Right renal pelvis (tissue), 4 donors: ENCODE measurements at places on chromosomes 2 and 18. TPM values are rescaled to one million over a fixed set of nuclear protein-coding genes. Genes with fewer than 3 reads are reported as not detected.

DNA sequence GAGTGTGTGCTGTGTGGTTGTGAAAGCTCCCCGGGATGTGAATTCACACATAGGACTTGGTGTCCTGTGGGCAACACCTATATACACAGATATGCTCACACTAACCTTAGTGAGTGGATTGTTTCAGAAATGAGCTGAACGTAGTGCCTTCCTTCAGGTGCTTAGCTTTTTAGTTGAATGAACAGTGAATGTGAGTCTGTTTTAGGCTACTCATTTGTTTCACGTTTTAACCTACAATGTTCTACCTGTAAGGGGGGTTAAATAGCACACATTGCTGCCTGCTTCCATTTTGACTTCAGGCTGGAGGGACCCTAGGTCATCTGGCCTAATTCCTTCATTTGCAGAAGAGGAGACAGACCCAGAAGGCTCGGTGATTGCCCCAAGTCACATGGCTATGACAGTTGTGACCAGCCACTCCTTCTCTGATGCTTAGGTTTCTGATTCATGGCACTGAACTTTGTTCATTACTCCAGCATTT, 1.0 kb downstream of the PLEK start:
- no peak for DNase-seq

The SERPINB10 gene
- 0.08 TPM for polyA plus RNA-seq

DNA sequence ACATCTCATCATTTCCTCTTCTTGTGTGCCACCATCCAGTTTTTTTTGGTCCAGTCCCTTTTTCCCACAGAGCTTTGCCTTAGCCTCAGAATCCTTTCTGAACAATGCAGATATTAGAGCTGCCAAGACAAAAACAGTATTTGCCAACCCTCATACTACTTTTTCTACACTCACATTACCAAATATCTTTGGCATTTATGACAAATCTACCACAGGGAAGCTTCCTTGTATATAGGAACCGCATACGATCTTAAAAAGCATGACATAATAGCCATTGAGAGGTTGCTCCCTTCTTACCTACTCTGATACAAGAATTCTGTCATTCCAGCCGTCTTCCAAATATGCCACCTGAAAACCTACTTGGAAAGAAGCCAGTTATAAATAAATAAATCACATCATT, 9.4 kb downstream of the ZNF24 start:
- DNase-seq = no peak

The PLEKHH2 gene
- polyA plus RNA-seq = 28.6 TPM

DNA sequence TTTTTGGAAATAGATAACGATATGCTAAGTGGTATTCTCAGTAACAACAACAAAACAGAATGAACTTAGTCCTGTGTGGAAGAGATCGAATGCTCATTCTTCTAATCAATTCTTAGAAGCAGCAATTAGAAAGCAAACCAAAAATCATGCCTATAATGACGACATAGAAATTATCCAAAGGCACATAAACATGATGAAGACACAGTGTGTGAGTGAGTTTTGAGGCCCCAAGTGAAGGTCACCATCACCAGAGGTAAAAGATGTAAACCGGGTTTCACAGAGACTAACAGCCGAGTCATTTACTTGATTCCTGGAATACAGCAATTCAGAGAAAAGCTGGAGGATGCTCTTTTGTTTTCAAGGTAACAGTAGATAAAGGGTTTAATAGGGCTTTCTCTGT, 509.2 kb downstream of the TDRD15 start:
- no peak for DNase-seq

The PROKR1 gene
- 0.22 TPM for polyA plus RNA-seq

DNA sequence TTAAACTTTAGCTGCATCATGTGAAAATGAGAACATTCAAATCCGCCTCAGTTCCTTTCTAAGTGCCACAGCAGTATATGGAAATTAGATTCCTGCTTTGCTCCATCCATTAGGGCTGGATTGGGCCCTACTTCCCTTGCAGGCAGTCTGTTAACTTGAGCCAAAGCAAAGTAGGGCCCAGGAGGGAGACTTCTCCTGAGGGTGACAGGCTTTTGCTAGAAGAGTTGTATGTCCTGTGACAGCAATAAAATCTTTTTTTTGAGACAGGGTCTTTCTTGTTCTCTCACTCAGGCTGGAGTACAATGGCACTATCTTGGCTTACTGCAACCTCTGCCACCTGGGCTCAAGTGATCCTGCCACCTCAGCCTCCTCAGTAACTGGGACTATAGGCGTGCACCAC, 28.1 kb downstream of the VIL1 start:
- no peak for DNase-seq

DNA sequence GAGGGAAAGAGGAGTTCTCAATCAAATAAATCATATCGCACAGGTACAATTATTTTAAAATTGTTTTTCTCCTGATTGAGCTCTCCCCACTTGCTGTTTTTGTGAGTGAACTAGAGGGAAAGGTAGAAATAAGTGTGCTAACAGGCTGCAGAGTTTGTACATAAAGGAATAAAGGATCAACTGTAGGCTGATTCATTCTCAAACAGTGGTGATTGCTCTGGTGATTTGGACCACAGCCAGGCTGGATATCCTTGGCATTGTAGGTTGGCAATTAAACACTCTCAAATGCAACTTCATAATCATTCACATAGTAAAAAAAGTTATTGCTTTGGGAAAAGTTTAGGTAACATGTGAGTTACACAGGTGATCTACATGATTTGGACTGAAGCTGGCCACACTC, 29.8 kb downstream of the LRP1B start:
- DNase-seq = no peak

The COL4A3 gene
- polyA plus RNA-seq = 57.5 TPM

The CD8B gene
- 0.77 TPM for polyA plus RNA-seq

- DNase-seq = no peak
Observed at GRCh38 chr18:23133860-23134779, 1.2 kb upstream of the CABLES1 start.

GRCh38 chr2:65300134-65300760, 72.6 kb downstream of the ACTR2 start:
- DNase-seq = no peak

The MBP gene
- polyA plus RNA-seq = 25.1 TPM

GRCh38 chr18:45328811-45329210, 286.5 kb upstream of the SLC14A2 start:
- DNase-seq = no peak

GRCh38 chr2:46657042-46657504, 177.7 kb downstream of the TMEM247 start:
- DNase-seq = no peak

- no peak for DNase-seq
Observed at GRCh38 chr2:237129625-237130263, 44.1 kb downstream of the COPS8 start.

The PTH2R gene
- polyA plus RNA-seq = 31.1 TPM

The TFPI gene
- 47.4 TPM for polyA plus RNA-seq

DNA sequence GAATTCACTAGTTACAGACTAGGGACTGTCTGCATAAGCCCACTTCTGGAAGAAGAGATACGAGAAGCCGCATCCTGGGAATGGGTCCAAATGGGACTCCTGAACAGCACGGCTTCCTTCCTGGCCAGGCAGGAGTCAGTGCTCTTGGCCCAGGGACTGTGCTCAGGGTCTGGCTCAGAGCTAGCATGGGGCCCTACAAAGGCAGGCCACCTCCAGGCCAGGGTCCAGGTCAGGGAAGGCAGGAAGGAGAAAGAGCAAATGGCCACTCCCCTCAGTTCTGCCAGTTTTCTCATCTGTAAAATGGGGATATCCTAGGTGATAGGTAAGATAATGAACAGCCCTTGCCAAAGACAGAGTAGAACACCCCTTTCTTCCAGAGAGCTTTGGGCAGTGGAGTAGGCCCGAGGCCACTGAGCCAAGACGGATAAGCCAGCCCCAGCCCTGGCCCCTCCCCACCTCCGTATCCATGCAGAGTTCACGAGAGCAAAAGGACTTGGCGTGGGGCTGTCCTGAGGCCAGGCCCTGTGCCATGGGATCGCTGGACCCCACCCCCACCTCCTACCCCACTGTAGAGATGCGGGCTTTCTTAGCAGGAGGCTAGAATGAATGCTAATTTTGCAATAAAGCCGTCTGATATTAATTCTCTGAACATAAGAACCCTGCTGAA, 190.1 kb downstream of the MGAT5 start:
- DNase-seq = no peak

DNA sequence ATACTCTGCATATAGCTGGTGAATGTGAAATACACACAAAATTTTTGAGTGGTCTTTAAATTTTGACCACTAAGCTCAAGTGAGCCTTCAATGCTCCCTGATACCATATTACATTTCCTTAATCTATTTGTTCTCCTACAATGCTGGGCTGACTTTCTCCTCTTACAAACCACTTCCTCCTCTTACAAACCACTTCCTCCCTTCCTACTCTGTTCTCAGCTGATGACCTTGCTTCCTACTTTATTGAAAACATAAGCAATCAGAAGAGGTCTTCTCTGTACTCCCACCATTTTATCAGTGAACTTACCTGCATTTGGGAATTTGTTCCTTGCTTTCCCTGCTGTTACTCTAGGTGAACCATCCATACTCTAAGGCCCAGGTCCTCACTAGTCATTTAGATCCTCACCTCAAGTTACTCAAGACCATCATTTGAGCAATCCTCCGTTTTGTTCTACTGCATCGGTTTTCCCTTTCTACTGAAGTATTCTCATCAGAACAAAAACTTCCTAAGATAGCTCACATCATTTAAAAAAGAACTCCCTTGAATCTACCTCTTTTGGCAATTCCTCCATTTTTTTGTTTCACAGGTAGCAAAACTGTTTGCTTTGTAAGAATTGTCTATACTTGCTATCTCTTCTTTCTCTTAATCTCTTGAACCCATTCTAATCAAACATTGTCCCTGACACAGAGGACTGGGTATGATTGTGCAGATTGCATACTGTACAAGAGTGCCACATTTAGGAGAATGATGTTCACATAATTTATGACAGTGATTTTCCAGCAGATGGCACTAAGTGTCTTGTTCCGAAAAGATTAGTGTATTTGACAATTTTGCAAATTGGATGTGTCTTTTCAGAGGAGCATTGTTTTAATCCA, 96.5 kb downstream of the EPB41L5 start:
- DNase-seq = no peak

DNA sequence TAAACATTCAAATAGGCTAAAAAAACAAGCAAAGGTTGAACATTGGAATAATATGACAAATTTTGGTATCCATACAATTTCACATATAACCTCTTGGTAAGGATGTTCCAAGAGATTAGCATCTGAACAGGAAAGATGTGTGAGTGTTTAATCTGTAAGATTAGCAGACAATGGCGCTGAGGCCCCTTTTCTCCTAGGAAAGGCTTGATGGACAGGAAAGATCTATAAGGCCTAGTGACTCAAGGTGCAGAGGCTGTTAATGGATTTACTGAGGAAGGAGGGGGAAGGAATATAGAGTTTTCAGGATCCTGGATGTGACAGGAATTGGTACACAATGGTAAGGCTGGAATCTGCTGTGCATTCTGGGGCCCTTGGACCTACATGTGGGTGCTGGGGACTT, 48.1 kb upstream of the SMAD2 start:
- no peak for DNase-seq

The IL37 gene
- not detected for polyA plus RNA-seq

The IL36G gene
- not detected for polyA plus RNA-seq

DNA sequence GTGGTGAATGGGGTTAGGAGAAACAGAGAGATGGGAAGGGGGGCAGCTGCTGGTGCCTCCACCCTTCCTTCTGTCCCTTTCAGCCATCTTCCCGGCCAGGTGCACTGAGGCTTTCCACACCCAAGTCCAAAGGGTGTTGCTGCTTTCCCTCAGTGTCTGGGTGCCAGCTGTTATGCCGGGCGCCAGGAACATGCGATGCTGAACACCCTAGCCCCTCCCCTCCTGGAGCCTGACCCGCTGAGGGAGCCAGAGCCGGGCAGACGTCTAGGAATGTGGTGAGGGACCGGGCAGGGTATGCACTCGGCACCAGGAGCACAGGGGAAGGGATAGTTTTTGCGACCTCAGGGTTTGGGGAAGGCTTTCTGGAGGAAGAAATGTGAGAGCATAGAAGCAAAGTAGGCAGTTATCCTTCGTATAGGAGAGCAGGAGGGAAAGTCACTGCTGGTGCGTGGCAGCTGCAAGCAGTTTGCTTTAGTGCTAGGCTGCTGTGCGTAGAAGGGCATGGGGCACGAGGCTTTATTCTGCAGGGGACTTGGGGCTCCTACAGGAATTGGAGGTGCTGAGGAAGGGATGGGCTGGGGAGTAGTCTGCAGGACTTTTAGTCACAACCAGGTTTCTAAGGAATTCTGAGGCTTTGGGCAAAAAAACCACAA, 147.7 kb downstream of the TSN start:
- DNase-seq = no peak

DNA sequence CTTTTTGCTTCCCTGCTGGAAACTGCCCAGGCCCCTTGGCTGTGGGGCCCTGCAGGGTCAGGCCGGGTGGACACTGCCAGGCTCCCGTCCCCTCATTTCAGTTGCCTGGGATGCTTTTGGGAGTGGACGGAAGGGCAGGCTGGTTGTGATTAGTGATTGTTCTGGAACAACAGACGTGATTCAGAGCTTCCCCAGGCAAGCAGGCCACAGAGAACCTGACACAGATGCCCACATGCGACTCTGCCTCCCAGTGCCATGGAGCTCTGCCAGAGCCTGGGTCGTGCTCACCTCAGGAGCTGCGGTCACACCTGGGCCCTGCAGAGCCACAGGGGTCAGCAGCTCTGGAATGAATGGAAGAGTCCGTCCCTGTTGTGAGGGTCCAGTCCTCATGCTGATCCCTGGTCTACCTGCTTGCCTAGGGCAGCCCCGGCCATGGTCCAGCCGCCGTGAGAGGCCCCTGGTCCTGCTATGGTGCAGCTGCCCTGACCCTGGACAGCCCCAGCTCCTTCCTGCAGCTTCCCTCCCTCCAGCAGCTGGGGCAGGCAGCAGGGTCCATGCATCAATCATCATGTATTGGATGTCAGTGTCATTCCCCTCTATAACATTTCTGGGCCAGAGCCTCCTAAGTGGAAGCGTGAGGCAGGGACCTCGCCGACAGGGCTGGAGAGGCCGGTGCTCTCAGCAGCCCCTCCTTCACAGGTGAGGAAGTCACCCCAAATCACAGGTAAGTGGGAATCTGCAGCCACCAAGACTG, 518.6 kb upstream of the MYT1L start:
- DNase-seq = no peak

- no peak for DNase-seq
Observed at GRCh38 chr2:78420132-78420531, 605.4 kb upstream of the REG3G start.

DNA sequence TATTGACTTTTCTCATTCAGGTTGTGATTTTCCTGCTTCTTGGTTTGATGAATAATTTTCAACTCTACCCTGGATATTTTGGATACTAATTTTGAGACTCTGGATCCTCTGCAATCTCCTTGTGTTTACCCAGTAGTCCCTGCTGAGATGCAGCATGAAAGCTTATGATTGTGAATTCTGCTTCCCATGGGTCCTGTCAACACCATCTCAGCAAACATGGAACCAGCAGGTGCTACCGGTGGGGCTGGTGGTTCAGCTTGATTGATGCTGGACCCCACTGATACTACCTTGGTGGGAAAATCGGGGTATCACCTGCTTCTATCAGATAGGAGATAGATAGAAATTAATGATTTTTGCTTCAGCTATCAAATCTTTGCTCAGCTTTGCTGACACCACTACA, 81.1 kb downstream of the SOWAHC start:
- no peak for DNase-seq

GRCh38 chr2:120244656-120245519, 7.8 kb upstream of the RALB start:
- no peak for DNase-seq

- no peak for DNase-seq
Observed at GRCh38 chr2:140108706-140109475, 1328.7 kb upstream of the NXPH2 start.

The ACMSD gene
- 32.1 TPM for polyA plus RNA-seq

GRCh38 chr2:44290261-44290660, 15.0 kb downstream of the SLC3A1 start:
- DNase-seq = no peak

- DNase-seq = no peak
Observed at GRCh38 chr2:68287580-68288441, 31.9 kb downstream of the CNRIP1 start.

The UGT1A8 gene
- polyA plus RNA-seq = not detected
